Activated T-helper 1 cell treated with anti-CD3 and anti-CD28 coated beads, Interleukin-2, amount 50 U/mL, for 16 hours (primary cell): ENCODE measurements at places on chromosomes 1 and 21.

DNA sequence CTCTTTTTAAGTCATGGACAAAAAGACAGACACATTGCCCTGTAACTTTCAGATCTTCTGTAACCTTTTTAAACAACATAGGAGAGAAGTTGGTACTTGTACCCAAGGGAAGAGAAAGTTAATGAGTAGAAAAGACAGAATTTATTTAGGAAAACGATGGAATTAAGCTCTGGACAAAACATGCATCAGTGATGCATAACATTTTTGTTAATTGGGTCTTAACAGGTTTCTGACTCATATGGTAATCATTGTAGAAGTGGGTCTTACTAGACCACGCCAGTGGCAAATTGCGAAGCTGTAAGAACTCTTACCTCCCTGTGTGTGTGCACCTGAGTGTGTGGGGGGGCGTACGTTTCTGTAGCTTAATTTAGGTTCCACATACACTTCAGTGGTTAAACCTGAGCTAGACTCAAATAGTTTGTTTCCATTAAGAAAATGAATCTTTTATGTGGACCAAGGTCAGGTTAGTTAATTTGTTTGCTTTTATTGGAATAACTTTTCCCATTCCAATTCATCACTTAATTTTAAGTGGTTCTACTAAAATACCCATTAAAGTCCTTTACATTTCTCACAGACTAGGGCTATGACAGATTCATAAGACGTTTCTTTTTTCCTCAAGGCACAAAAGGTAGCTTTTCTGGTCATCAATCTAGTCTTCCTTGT is 48.1 kb downstream of the NFIA start:
- DNase-seq, result no peak

- no peak for DNase-seq
These were observed 416.3 kb downstream of the GPATCH2 start for GRCh38 chr1:217214551-217214950.

- no peak for DNase-seq
These were observed 1.4 kb upstream of the IPO9 start for GRCh38 chr1:201827321-201828216.

DNA sequence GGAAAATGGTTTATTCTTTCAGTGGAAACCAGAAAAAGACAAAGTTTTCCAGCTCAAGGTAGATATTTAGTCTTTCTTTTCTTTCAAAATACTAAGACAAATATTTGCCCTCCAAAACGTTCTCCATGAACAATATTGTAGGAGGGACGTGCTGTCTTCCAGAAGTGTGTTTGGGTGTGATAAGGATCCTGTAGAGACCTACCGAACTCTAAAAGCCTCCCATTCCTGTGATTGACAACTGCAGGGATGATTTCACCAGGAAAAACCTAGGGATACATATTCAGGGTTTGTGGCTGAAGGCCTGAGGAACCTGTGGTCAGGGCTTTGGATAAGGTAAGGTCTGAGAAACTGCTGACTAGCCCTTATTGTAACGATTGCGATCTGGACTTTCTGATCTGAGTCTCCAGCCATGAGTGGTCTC is 167.1 kb downstream of the ZNF648 start:
- no peak for DNase-seq

- no peak for DNase-seq
These were observed 179.3 kb downstream of the KAZN start for GRCh38 chr1:14777516-14778506.

- DNase-seq, result no peak
These were observed 64.4 kb downstream of the KCTD3 start for GRCh38 chr1:215631489-215631888.

DNA sequence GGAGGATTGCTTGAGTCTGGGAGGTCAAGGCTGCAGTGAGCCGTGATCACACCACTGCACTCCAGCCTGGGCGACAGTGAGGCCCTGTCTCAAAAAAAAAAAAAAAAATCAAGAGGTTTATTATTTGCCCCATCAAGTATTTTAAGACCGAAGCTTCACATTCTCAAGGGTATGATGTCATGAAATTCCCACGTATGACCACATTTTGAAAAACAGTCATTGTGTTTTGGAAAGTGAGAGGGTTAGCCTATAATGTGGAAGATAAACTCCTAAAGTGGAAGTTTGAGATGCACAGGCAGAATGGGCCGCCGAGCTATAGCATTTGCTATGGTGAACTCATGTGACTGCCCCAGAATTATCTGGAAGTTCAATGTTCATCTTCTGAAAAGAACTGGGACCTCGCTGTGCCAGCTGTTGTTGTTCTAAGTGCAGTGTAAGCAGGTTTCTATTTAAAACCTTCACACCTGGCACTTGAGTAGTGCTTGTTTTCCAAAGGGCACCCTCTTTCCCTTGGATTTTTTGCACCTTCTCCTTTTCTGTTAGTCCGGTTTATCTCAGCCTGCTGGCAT is 96.9 kb upstream of the SLC25A33 start:
- DNase-seq, result no peak

GRCh38 chr1:192775631-192776030 is 33.2 kb upstream of the RGS2 start:
- DNase-seq, result no peak

- no peak for DNase-seq
These were observed 139.0 kb downstream of the HS2ST1 start for GRCh38 chr1:87053446-87053845.

GRCh38 chr1:245788886-245789285 is 634.1 kb downstream of the KIF26B start:
- no peak for DNase-seq

- no peak for DNase-seq
These were observed 165.6 kb downstream of the DUSP10 start for GRCh38 chr1:221576268-221576667.

GRCh38 chr1:12220890-12221289 is 8.9 kb upstream of the VPS13D start:
- no peak for DNase-seq

DNA sequence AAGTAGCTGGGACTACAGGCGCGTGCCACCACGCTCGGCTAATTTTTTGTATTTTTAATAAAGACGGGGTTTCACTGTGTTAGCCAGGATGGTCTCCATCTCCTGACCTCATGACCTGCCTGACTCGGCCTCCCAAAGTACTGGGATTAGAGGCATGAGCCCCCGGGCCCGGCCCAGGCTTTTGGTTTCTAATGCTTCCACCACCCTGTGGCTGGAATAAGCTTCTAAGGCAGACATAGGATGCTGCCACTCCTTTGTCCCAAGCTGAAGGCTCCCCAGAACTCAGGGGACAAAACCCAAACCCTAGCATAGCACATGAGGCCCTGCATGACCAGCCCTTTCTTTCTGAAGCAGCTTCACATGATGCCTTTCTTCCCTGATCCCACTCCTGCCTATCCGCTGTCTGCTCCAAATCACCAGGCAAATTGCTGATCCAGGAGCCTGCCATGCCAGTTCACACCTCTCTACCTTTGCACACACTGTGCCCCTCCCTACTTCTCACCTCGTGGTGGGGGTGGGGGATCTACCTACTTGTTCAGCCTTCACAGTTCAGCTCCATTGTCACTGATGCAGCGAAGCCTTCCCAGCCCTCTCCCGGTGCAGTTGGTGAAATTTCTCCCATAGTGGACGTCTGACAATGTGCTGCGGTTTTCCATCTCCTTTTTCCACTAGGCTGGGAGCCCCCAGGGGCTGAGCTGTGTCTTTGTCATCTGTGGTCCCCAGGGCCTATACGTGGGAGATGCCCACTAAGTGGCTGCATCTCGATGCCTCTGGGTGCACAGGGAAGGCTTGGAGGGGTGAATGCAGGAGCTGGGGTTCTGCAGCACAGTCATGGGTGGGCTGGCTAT is 6.9 kb downstream of the PTPRU start:
- DNase-seq, result no peak

DNA sequence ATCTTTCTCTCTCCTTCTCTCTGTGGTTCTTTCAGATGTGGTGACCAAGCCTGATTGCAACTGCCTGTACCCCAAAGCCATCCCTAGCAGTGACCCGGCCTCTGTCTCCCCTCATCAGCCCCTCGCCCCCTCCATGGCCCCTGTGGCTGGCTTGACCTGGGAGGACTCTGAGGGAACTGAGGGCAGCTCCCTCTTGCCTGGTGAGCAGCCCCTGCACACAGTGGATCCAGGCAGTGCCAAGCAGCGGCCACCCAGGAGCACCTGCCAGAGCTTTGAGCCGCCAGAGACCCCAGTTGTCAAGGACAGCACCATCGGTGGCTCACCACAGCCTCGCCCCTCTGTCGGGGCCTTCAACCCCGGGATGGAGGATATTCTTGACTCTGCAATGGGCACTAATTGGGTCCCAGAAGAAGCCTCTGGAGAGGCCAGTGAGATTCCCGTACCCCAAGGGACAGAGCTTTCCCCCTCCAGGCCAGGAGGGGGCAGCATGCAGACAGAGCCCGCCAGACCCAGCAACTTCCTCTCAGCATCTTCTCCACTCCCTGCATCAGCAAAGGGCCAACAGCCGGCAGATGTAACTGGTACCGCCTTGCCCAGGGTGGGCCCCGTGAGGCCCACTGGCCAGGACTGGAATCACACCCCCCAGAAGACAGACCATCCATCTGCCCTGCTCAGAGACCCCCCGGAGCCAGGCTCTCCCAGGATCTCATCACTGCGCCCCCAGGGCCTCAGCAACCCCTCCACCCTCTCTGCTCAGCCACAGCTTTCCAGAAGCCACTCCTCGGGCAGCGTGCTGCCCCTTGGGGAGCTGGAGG is 12.7 kb downstream of the CSF1 start:
- DNase-seq, result no peak

GRCh38 chr1:54475357-54475881 is 69.2 kb upstream of the SSBP3 start:
- DNase-seq, result no peak

- no peak for DNase-seq
These were observed 82.6 kb upstream of the WDR26 start for GRCh38 chr1:224517171-224517570.

- DNase-seq, result peak; percentile 22
These were observed at the start of gene RIIAD1 for GRCh38 chr1:151720974-151721787. Gene RIIAD1, plus strand, starts transcription at chr1:151721522. Its CDS starts 15 bp downstream, at chr1:151721537.

DNA sequence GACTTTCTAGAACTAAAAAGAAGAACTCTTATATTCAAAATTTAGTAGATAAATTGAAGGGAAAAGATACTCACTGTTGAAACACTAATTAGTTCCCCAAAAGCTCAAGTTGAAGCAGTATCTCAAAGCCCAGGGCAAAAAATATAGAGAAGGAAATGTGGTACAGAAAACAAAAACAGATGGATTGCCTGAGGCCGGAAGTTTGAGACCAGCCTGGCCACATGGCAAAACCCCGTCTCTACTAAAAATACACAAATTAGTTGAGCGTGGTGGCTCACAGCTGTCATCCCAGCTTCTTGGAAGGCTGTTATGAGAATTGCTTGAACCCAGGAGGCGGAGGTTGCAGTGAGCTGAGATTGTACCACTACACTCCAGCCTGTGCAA is 36.0 kb downstream of the FAM177B start:
- DNase-seq, result no peak

DNA sequence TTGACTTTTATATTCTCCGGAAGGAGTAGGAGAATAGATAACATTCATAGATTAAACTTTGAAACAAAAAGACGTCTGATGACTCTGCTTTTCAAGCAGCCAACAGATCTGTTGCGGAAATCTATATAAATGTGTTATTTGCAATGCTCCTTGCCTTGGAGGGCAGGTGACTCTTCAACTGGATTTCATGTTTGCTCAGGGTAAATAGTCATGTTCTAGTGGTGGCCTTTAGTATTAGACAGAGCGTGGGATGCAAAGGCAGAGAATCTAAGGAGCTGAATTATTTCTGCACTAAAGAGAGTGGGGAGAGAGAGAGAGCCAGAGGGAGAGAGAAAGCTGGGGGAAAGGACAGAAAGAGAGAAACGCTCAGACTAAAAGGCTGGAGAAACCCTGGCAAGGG is 454.3 kb downstream of the AJAP1 start:
- no peak for DNase-seq

DNA sequence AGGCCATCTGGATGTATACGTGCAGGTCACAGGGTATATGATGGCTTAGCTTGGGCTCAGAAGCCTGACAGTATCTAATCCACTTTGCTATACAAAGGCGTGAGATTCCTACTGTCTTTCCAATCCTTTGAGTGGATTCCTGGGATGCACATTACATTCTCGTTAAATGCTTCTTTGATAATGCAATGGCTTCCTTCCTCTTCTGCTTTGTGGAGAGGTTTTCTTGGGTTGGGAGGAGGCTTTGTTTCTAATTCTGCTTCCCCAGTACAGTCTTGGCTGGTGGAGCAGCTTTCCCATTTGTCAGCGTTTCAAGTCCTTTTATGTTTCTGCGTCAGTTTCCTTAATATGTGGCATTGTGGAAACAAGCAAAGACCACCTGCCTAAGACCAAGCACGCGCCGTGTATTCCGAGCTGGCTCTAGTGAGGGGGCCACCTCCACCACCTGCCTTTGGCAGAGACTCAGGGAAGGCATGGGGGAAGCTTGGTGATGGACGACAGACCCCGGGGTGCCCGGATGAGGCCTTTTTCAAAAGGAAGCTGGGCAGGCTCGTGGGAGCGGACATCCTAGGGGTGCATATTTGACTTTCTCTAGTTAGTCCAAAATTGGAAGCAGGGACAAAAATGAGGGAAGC is 72.7 kb downstream of the WDR4 start:
- DNase-seq, result no peak

- no peak for DNase-seq
These were observed 25.3 kb downstream of the SPATA46 start for GRCh38 chr1:162351246-162351842.

- no peak for DNase-seq
These were observed 4.1 kb downstream of the LEPR start for GRCh38 chr1:65424573-65424889.

GRCh38 chr1:151145304-151146071 is 943 bp downstream of the SEMA6C start:
- DNase-seq, result no peak

DNA sequence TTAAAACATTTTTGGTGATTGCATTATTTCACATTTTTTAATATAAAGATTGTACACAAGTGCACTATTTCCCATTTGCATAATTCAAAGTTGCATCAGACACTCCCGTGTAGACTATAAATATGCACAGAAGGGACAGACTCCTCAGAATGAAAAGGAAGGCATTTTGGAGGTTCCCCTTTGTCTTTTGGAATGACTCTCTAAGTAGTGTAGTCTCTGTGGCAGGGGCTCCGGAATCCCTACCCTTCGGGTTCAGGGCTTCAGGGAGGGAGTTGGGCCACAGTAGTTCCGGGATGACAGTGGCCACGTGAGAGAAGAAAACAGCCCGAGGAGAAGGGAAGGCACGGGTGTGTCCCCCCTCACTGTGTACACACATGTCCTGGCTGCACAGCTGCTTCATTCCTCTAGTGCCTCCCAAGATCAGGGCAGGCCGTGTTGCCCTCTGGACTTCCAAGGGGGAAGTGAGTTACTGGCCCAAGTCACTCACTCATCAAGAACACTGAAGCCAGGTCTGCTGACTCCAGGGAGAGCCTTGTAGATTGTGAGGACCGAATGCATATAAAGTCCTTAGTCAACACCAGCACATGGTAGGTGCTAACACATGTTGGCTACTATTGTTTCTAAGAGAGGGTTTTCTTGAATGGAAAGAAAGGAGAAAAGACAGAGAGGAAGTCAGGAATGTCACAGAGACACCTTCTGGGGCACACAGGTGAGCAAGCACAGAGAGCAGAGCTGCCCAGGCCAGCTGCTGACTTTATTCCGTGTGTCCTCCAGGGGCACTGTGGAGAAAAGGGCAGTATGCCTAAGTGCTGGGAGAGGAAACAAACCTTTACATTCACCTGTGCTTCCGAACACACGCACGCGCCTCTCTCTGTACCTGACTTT is 39.8 kb downstream of the LHX4 start:
- no peak for DNase-seq

GRCh38 chr1:33036051-33036525 is 595 bp downstream of the AK2 start:
- DNase-seq, result no peak

GRCh38 chr1:21491488-21492355 is 17.5 kb upstream of the ALPL start:
- no peak for DNase-seq
